ENCODE measurements at places on chromosomes 7 and 10. TPM values are rescaled to one million over a fixed set of nuclear protein-coding genes. Genes with fewer than 3 reads are reported as not detected.

The ITIH5 gene
- polyA plus RNA-seq = not detected

The PGAM1 gene
- polyA plus RNA-seq = 300 TPM

The ARHGEF35 gene
- polyA plus RNA-seq = 2.0 TPM

The NUTM2D gene
- polyA plus RNA-seq = not detected

The CDC14C gene
- polyA plus RNA-seq = not detected

The DNAJC12 gene
- polyA plus RNA-seq = 0.22 TPM

The IGF2BP3 gene
- polyA plus RNA-seq = not detected

The HKDC1 gene
- polyA plus RNA-seq = 8.1 TPM

The SMKR1 gene
- 2.4 TPM for polyA plus RNA-seq

The RNF133 gene
- not detected for polyA plus RNA-seq

The CALU gene
- polyA plus RNA-seq = 24.2 TPM

The SH2B2 gene
- polyA plus RNA-seq = 0.69 TPM

The LDB1 gene
- polyA plus RNA-seq = 10.0 TPM

The SRPK2 gene
- polyA plus RNA-seq = 36.0 TPM

The NUP205 gene
- polyA plus RNA-seq = 29.2 TPM

The ECHDC3 gene
- 0.14 TPM for polyA plus RNA-seq

The PDCD4 gene
- polyA plus RNA-seq = 329 TPM

The LRRD1 gene
- not detected for polyA plus RNA-seq

The RTKN2 gene
- 3.2 TPM for polyA plus RNA-seq

The DRGX gene
- polyA plus RNA-seq = not detected

The LRIT1 gene
- polyA plus RNA-seq = not detected
